ENCODE measurements at places on chromosomes 3 and 15.

- DNase-seq, result no peak
Observed at GRCh38 chr3:183579967-183580900, 24.7 kb upstream of the KLHL6 start.

- no peak for DNase-seq
Observed at GRCh38 chr3:119468041-119468440, 722 bp upstream of the POGLUT1 start.

GRCh38 chr3:154131830-154132229 is 10.6 kb downstream of the ARHGEF26 start:
- no peak for DNase-seq

- no peak for DNase-seq
Observed at GRCh38 chr15:25764980-25765735, 98.0 kb downstream of the ATP10A start.

- no peak for DNase-seq
Observed at GRCh38 chr3:10437995-10438901, 67.1 kb downstream of the ATP2B2 start.

- no peak for DNase-seq
Observed at GRCh38 chr3:106573605-106574004, 704.8 kb upstream of the CBLB start.

DNA sequence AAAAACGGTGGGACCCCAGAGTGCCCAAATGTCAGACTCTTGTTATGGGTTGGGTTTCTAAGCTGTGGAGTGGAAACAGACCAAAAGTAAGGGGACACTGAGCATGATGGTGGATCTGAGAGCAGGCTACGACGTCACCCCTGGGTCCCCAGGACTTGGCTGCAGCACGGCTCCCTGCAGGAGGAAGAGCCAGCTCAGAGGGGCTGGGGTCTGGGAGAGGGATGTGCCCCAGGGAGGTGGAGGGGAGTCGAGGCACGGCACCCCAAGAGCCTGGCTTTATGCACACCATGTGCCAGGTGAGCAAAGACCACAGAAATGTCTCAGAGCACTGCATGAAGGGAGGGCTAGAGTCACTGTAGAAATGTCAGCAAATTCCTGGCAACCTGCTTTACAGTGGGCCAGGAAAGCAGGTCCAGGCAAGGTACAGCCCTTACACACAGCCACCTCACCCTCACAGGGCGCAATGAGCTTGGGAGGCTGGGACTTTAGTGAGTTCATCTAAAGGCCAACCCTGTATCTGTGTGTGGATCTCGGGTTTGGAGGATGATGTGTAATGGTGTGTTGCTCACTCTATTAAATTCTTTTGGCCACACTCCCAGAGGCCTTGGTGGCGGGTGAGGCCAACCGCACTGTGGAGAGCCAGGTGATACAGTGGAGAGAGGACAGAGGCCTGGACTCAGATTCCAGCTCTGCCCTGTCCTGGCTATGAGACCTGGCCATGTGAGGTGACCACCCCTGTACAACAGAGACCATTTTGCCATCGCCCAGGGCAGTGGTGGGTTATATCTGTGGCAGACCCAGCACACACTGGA is 14.1 kb downstream of the CTSH start:
- DNase-seq, result no peak

GRCh38 chr15:98881526-98882520 is 125.8 kb downstream of the PGPEP1L start:
- no peak for DNase-seq

GRCh38 chr15:25892126-25892525 is 29.0 kb upstream of the ATP10A start:
- DNase-seq, result no peak

- peak; percentile 45 for DNase-seq
Observed at GRCh38 chr15:100764778-100765466, 114.7 kb upstream of the ALDH1A3 start.

GRCh38 chr3:33131331-33132018 is 17.7 kb downstream of the CRTAP start:
- no peak for DNase-seq

GRCh38 chr3:45120359-45121158 is 25.6 kb downstream of the CDCP1 start:
- DNase-seq, result no peak

- no peak for DNase-seq
Observed at GRCh38 chr3:31770822-31771326, 210.2 kb downstream of the OSBPL10 start.

GRCh38 chr3:4990069-4990468 is 10.8 kb downstream of the BHLHE40 start:
- no peak for DNase-seq

- DNase-seq, result no peak
Observed at GRCh38 chr3:104764496-104764895, 602.2 kb upstream of the ALCAM start.

DNA sequence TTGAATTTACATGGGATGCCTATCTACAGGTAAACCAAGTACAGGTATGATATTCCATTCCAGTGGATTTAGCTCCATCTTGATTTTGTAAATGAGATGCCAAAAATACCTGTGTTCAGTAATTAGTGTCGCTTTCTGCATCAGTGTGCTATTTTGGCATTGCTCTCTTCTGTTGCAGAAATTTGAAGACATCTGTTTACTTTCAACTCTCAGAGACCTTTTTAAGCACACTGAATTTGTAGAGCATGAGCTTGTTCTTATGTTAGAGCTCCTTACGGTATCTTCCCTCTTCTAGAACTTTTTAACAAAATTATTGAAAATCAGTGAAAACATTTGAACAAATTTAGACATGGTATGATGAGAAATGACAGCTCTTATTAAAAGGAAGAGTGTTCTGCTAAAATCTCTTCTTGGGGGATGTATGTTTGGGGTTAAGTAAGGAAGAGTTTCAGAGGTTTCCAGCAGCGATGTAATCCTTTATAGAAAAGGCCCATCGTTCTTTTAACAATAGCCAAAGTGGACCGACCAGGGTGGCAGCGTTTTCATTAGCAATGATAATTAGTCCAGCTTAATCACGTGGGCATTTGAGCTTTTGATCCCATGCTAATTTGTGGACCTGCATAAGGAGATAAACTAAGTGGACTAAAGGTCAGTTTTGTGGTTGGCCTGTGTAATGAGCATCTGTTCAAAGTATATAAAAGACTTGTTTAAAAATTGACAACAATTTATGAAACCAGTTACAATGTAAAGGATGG is 385.4 kb downstream of the PTPRG start:
- no peak for DNase-seq

DNA sequence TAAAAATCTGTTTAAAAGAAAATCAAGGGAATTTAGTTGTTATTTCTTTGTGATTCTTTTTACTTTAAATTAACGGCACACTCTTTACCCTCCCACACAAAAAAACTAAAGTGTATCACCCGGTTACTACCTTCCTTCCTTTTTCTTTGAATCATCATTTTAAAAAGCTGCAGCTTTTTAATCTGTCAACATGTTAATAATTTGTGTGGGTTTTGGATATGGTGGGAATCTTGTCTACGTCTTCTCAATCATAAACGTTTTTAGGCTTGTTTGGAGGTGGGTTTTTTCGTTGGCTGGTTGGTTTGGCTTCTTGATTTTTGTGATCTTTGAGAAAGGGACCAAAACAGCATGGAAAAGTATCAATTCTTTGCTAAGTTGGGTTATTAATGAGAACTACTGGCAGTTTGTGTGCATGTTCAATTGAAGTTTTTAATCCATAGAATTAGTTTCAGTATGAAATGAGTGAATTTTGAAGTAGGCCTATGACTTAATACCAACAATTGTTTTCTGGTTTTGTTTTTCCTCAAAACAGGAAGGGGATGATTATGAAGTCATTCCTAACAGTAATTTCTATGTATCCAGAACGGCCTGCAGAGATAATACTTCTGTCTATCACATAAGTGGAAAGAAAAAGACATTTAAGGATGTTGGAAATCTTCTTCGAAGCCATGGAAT is 4.5 kb downstream of the SMC4 start:
- no peak for DNase-seq

DNA sequence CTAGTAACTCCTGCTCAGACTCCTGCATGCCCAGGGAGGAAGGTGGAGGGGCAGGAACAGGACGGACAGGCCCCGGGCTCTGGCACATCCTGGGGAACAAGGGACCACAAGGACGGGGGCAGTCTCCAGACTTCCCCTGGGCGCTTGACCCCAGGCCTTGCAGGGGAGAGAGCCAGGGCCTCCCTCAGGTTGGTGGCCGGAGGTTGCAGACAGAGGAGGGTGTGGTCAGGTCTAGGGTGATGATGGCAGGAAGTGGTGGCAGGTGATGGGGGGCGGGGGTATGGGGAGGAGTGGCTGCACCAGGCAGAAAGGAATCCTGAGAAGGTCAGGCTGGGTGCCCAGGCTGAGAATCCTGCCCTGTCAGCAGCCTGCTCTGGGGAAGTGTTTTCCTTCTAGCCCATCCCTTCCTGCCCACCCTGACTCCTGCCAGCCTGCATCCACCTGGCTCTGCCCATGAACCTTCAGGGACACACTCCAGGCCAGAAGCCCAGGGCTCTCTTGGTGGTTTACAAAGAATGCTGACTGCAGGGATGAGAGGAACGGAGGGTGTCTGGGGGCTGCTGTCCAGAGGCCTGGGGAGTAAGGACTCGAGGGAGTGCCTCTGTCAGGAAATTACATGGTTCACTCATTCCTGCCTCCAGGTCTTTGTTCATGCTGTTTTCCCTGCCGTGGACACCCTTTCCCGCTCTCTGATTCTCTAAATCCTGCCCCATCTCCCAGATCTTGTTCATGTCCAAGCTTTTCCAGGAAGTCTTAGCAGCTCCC is 15.8 kb downstream of the LOXL1 start:
- no peak for DNase-seq

DNA sequence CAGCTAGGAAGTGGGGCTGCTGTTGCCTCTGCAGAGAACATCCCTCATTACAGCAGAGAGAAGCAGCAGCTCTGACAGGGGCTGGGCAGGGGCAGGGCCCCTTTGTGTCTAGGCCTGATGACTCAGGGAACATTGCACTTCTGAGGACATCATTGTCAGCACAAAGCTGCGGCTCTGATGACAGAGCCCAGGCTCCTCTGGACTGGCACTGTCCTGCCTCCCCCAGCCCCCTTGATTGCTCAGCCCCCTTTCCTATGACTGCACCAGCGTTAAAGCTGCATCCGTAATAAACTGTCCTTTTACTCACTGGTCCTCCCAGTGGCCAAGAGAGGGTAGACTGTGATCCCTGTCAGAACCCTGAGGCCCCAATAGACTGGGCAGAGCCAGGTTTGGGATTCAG is 18.3 kb downstream of the TRH start:
- no peak for DNase-seq

GRCh38 chr3:19901918-19902317 is 32.1 kb downstream of the EFHB start:
- DNase-seq, result no peak

DNA sequence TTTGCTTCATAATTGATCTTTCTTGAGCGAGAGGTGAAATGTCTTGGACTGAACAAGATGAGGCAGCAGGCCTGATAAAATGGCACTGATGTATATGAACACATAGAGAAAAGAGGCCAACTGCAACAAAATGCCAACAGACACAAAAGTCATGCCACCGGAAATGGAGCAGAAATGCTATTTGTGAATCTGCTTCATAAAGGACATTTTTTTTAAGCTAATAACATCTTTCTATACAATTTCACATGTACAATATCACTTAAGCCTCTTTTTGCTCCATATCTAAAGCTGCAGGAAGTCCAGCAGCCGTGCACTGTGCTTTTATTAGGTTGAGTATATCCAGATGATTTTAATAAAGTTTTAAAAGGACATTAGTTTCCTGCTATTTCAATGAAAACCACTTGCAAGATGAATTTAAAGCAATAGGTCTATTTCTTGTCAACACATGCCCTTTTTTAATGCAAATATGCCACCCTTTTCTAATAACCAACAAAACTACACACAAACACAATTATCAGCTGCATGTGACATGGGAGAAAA is 169.2 kb upstream of the ADAMTS9 start:
- DNase-seq, result no peak

GRCh38 chr3:45929042-45929679 is 14.1 kb upstream of the CXCR6 start:
- no peak for DNase-seq

DNA sequence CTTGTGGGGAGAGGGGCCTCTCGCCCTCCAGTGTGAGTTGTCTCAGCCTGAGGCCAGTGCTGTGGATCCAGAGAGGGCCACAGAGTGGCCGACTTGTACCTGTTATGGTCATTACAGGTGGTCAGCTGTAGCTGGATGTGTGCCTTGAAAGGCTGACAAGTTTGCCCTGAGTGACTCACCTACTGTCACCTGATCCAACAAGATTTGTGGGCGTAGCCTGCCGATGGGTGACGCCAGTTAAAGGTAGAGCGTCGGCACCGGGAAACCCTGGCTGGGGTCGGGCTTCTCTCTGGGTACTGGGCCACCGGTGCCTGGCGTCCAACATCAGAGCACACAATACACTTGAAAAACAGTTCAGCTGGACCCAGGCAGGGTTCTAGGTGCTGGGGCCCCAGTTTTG is 2.8 kb upstream of the ISG20 start:
- DNase-seq, result no peak

DNA sequence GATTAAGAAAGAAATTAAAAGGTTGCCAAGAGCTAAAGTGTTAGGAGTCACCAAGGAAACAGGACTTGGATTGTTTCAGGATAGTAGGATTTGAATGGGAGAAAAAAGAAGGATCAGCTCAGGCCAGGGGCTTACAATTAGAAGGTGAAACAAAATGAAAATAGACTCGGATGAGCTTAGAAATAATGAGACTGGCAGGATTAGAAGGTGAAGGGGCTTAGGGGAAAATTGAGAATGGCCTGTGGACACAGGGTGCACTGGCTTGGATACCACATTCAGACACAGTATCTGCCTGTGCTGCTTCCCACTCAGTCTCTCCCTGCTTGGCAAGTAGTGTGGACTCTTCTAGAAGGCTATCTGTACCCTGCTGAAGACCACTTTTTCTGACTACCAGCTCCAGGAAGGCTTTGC is 206.1 kb upstream of the ATP10A start:
- DNase-seq, result no peak

GRCh38 chr15:51842852-51843737 is 13.6 kb downstream of the TMOD3 start:
- no peak for DNase-seq

GRCh38 chr3:41974223-41974622 is 12.3 kb upstream of the ULK4 start:
- no peak for DNase-seq

DNA sequence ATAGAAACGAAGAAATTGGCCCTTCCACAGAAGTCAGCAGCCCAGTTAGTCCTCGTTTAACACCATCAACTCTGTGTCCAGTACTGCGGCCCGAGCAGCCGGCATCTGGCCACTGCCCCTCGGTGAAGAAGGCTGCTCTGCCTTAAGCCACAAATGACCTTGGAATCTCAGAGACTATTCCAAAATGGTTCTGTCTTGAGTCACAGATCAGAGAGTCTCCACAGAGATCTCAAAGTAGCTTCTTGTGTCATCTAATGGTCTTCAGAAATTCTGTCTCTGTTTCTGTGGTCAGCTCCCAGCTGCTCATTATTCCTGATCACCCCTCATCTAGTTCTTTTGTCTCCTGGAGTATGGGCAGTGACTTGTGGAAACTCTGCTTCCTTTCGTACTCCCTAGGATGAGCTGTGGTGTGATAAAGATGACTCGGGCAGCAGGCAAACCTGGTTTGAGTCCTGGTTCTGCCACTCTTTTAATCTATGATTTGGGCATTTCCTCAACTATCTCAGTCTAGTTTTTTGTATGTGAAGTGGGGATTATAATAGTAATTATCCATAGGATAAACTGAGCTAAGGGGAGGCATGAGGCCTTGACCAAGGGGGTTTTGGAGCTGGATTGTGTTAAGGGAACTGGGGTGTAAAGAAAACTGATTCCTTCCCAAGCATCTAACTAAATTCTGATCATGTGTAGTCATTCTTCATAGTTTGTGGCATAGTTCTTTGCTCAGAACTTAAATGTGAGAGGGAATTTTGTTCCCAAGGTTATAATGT is 22.6 kb downstream of the CRTC3 start:
- no peak for DNase-seq

- no peak for DNase-seq
Observed at GRCh38 chr3:142609136-142609535, 12.9 kb downstream of the PLS1 start.
